ENCODE measurements at places on chromosomes 5 and 9.

DNA sequence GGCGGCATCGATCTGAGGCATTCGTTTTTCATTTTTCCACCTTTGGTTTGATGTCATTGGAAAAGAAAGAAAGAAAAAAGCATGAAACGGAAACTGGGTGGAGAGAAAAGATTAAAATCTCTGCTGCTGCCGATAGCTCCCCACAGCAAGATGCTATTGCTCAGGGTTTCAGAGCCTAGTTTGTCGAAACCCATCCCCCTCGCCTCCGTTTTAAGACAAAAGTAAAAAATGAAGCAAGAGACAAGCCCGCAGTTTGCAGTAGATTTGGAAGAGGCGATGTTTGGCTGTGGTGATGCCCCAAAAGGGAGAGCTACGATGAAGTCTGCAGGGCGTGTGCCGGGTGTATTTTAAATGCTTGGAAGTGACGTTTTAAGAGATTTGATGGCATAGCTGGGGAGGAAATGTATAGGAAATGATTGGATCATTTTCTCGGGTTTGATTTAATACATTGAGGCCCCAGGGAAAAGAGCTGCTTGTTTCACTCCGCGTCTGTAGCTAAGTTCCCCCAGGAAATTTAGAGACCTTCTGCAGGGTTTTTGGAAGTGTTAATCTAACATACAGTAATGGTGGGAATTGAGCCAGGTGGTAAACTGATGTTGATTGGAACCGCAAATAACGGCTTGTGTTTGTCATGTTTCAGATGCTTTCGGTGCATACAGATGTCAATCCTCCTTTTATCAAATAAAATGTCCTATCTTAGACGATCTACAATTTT, 909 bp downstream of the NDFIP1 start:
- peak; percentile 33 for DNase-seq

DNA sequence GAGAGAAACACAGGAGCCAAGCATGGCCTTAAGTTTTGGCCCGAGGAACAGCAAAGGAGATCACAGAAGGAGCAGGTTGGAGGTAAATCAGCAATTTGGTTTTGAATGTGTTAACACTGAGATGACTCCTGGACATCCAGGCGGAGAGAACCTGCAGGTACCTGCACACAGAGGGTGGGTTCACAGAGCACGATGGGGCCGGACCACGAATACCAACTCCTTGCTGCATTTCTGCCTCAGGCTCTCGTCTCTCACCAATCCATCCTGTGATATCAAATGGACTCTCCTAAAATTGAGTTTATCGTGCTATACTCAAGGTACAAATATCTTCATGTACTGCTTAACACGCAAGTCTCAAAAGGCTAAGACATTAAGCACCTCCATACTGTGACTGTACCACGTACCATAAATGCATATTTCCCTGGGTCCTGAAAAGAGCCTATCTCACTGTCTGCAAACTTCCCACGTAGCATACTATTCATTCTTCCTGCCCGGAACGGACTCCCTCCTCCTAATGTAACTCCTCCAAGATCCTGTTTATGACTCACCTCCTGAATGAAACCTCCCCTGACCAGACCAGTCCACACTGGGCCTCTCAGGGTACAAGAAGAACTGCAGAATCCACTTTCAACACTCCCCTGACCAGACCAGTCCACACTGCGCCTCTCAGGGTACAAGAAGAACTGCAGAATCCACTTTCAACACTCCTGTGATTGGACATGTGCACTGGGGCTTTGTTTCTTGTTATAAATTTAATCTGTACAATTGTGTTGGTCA, 380.8 kb upstream of the RFX3 start:
- DNase-seq = no peak

- DNase-seq = no peak
Measured at GRCh38 chr9:137477778-137478612, 18.9 kb upstream of the NSMF start.

- no peak for DNase-seq
Measured at GRCh38 chr5:11903121-11903613, 1.1 kb downstream of the CTNND2 start.

DNA sequence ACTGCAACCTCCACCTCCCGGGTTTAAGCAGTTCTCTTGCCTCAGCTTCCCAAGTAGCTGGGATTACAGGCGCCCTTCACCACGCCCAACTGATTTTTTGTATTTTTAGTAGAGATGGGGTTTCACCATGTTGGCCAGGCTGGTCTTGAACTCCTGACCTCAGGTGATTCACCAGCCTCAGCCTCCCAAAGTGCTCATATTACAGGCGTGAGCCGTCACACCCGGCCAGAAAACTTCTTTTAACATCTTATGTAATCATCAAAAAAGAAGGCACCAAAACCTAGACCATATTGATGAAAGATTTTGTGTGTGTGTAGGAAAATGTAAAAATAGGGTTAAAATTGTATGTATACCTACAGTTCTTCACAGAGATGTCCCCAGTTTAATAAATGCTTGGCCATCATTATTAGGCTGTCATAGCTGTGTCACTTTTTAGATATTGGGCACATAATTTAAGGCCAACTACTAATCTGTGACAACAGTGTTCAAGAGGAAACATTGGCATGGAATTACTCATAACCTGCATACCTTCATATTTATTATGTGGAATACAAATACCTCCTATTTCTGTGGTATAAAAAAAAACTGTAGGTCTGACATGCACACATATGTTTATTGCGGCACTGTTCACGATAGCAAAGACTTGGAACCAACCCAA, 44.4 kb downstream of the RAD50 start:
- DNase-seq = no peak

DNA sequence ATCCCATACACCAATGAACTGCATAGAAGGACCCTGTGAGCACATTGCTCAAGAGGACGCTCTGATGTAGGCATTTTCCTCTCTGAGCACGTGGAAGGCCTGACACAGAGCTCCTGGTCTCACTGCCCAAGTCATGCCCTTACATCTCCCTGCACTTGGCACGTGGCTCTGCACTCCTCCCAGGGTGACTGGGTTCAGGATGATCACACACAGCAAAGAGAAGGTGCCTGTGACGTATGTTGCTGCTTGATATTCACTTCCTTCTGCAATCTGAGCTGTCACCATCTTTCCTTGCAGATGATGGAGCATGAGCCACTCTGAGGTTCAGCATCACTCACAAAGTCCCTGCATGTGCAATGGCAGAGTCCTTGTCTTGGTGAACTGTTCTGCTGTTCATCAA, 125.2 kb downstream of the FSTL4 start:
- no peak for DNase-seq

DNA sequence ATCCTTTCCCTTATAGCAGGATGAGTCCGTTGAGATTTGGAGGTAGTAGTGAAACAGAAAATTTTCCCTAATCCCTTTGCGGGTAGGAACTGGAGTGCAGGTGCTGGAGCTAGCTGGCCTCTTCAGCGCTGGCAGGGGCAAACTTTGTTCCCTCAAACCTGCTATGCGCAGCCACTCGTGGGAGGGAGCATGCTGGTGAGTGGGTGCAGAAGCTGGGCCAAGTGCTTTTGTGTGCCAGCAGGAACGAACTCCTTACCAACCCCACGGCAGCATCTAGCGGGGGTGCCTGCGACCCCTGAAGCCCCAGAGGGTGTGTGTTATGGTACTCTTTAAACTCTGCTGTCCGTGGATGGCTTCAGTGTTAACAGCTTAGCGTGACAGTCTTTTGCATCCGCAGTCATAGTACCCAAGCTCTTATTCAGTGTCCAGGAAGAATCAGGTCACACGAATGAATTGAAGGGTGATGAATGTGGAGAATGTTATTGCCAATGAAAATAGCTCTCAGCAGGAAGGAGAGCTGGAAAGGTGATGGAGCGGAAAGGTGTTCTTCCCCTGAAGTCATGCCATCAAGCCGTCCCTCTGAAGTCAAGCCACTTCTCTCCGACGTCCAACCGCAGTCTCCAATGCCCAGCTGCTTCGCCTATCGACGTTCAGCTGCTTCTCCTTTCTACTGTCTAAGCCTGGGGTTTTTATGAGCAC, 1445.1 kb upstream of the CDH9 start:
- DNase-seq = no peak

- no peak for DNase-seq
Measured at GRCh38 chr9:129402371-129402739, 218.5 kb downstream of the C9orf50 start.

DNA sequence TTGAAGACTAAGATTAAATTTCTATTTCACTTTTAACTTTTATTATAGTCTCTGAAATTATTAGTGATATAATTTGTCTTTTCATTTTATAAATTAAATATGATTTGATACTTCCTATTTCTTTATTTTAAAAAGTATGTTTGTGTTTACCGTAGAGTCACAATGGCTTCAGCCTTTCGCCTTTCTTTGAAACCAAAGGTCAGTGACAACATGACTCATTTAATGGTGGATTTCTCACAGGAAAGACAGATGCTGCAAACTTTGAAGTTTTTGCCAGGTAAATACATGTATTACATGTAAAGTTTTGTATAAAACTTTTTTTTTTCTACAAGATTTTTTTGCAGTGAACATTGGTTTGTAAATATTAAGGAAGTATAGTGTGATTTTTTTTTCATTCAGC, 36.4 kb downstream of the FSD1L start:
- no peak for DNase-seq

- no peak for DNase-seq
Measured at GRCh38 chr9:119709431-119709830, 340.2 kb upstream of the BRINP1 start.

- no peak for DNase-seq
Measured at GRCh38 chr5:54867310-54867944, 118.0 kb downstream of the ESM1 start.

- DNase-seq = no peak
Measured at GRCh38 chr5:40238066-40238745, 441.5 kb upstream of the PTGER4 start.

- DNase-seq = no peak
Measured at GRCh38 chr5:107359033-107359915, 311.5 kb downstream of the EFNA5 start.

- DNase-seq = no peak
Measured at GRCh38 chr9:132699956-132700355, 29.7 kb downstream of the GTF3C4 start.

GRCh38 chr5:74116266-74116665, 490.3 kb downstream of the ARHGEF28 start:
- DNase-seq = no peak

DNA sequence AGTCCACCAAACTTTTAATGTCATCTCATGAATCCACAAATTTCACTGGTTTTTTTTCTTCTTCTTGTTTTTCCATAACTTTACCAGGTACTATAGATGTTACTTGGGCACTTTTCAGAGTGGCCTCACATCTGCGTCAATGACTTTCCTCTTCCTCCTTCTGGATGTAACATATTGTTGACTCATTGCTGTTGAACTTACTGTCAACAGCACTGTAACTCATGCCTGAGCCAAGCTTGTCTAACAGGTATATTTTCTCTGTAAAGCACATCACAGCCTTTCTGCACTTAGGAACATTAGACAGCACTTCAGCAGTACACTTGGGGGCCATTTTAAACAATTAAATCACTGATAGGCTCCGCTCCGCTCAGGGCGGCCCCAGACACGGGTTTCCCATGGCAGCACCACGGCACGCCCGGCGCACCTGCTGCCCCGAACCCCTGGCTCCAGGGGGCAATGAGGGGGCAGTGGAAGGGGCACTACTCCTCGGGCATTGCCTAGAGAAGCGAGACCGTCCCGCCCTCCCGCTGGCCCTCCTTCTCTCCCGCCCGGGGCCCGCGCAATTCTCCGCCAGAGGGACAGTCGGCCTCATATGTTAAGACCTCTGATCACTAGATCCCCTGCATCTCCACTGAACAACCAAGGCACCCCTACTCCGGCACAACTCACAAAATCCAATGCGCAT, 41.9 kb upstream of the SPATA31C2 start:
- DNase-seq = no peak

DNA sequence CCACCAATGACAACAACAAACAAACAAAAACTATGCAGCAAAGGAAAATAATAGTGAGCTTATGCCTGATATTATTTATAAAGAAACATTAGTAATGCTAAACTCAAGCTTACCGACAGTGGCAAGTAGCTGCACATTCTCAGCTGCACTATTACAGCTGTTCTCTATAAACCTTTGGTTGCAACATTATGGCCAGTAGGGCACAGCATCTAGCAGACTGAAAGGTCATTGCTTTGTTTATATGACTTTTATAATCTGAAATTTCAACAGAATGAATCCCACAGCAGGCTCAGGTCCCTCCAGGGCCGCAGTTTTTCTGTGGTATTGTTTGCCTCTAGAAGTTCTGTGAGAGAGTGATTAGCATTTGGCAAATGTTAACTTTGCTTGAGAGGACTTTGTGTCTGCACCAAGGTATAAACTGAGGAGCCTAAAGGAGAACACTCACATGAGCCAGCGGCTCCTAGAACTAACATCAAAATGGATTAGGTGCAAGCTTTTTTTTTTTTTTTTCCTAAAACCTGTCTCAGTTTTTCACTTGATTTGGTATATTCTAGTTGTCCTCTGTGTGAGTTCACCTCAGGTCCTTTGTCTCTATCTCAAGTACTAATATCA, 58.3 kb downstream of the IZUMO3 start:
- DNase-seq = no peak

- DNase-seq = no peak
Measured at GRCh38 chr5:2295476-2295875, 412.8 kb upstream of the IRX4 start.

- no peak for DNase-seq
Measured at GRCh38 chr5:153157156-153157555, 333.3 kb upstream of the GRIA1 start.

DNA sequence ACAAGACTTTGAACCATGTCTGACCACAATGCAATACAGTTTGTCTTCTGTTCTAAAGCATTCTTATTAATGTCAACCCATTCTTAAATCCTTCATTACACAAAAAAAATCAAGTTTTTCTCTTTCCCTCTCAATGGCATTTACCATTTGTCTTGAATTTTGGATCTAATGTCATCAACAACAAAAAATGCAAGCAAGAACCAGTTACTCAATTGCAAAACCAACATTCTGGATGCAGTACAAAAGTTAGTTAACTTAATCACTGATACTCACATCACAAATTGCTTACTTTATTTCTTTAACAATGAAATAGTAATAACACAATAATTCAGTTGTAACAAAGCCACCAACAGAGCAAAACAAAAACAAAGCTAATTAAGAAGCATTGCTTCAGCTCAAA, 6.0 kb downstream of the C9orf40 start:
- no peak for DNase-seq

- DNase-seq = no peak
Measured at GRCh38 chr5:35371951-35372426, 141.7 kb upstream of the PRLR start.

DNA sequence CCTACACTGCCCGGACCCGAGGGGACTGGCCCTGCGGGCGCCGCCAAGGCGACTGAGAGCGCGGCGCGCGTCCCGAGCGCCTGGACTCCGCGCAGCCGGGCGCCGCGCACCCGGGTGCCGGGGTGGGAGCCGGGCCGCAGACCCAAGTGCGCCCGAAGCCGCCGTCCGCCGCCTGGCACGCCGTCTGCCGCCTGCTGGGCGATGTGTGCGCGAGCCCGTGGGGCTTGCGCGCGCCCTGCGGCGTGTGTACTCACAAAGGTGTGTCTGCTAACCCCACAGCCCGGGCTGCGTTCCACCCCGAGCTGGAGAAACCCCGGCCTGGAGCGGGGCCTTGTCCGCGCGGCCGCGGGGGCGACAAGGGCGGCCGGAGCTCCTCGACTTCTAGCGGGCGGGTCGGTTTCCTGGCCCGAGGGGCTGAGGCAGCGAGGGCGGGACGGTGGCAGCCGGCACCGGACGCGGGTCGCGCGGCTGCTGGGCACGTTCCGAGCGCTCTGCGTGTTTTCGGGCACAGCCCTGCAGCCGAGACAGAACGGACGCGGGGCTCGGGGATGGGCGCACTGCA, 1.1 kb upstream of the ZSWIM6 start:
- DNase-seq = peak; percentile 67

GRCh38 chr9:125440411-125440810, 178.8 kb downstream of the GAPVD1 start:
- no peak for DNase-seq

Measured in T-cell (primary cell).